ENCODE measurements at places on chromosomes 12 and 14.

GRCh38 chr14:54836231-54836630, 66.4 kb downstream of the GCH1 start:
- DNase-seq: no peak

DNA sequence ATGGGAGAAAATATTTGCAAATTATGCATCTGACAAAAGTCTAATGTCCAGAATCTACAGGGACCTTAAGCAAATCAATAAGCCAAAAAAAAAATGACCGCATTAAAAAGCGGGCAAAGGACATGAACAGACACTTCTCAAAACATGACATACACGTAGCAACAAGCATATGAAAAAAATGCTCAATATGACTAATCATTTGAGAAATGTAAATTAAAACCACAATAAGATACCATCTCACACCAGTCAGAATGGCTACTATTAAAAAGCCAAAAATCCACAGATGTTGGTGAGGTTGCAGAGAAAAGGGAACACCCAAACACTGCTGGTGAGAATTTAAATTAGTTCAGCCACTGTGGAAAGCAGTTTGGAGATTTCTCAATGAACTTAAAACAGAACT, 16.1 kb downstream of the PAWR start:
- DNase-seq: no peak

DNA sequence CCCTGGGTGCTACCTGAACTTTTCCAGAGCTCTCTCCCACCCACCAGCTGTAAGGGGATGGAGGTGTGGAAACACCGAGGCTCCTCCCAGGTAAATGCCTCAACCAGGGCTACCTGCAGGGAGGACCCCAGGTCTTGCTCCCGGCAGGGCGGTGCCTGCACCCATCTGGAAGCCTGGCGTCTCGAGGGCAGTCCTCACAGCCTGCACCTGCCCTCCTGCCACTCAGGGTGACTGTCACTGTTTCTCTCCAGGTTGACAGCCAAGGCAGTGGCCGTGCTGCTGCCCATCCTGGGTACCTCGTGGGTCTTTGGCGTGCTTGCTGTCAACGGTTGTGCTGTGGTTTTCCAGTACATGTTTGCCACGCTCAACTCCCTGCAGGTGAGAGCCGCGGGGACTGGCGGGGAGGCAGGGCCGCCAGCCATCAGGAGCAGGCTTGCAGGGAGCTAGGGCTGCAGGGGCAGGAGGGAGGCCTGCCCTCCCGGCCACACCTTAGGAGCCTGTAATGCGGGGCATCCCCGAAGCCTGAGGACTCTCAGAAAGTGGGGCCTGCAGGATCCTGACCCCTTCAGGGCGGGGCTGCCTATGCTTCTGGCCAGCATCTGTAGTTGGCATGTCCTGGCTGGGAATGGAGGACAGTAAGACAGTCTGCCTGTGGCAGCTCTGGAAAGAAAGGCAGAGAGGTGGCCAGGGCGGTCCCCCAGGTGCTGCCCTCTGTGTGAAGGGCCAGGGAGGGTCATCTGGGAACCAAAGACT, 182.3 kb downstream of the ADGRD1 start:
- DNase-seq: no peak

DNA sequence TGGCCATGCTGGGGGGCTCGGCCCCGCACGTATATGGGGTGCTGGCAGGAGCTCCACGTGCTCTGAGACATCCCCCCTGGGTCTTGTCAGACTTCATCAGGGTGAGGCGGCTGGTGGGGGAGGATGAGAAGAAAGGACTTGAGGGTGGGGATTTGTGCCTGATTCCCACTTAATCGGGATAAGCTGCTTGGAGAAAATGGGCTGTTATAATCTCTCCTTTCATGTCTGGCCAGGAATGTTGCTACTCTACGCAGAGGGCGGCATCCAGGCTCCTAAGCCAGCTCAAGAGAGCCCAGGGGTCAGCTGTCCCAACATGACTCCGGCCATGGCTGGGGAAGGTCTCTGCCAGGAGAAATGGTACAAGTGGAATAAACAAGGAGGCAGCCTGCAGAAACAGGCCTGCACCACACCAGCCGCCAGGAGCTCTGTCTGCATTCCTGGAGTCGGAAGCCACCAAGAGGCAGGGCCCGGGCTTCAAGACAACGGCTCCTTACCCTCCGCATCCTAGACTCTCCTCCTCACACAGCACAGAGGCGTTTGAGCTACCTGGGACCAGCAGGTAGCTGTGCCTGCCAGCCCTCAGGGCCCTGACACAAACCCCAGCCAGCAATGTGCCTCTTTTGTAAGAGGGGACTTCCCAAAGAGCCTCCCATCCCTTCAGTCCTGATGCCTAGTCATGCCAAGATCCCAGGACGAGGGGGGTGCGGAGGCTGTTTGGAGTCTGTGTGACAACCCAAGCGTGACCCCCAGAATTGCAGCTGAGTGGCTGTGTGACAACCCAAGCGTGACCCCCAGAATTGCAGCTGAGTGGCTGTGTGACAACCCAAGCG, 195.8 kb upstream of the DIO3 start:
- no peak for DNase-seq

- DNase-seq: no peak
These were observed 536 bp downstream of the TM7SF3 start for GRCh38 chr12:27013611-27014084.

DNA sequence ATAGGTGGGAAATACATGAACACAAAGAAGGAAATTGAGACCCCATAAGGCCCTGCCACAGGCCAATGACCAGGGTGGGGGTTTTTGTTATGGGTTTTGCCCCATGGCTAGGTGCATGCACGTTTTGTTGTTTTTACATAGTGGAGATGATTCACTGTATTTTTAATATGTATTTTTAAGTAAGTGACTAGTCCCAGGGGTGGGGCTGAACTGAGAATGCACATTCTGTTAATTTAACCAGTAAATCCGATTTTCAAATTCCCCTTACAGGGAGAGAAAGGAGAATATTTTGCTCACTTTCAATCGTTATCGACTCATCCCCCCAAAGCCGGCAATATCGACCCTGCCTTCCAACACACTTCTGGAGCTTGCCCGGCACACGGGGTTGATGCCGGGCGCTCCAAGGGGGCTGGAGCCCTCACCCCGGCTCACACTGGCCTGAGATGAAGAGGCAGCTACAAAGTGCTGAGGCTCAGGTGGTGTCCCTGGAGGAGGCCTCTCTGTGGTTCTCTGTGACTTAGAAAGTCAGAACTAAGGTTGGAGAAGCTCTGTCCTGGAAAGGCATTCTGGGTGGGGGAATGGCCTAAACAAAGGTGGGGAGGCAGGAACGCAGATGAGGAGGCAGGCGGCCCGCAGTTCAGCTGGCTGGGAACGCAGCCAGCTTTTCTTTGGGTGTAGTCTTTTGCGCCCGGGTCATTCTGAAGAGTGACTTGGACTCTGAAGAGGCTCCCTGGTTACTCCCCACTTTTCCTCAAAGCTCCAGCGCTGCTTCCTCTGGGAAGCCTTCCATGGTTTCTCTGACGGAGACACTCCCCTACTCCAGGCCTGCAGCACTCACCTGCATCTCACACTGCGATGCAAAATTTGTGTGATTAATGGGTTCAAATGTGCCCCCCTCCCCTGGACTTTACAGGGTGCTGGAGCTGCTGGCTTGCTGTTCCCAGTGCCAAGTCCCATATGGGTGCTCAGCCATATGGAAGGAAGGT, 50.7 kb upstream of the DLK1 start:
- no peak for DNase-seq

DNA sequence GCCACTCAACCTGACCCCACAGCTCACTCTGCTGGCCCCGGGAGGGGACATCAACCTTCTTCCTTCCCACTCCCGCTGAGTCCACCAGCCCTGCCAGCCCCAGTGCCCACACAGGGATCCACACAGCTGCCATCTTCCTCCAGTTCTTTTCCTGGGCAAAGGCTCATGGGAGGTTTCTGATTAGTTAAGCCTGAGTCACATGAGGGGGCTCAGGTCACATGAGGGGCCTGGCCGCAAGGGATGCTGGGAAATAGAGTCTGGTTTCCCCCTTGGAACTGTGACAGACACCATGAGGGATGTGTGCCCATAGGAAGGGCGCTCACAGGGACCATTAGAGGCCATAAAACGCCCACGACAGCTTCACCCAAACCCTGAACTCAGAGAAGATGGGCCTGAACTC, 228.7 kb upstream of the SFSWAP start:
- DNase-seq: no peak

DNA sequence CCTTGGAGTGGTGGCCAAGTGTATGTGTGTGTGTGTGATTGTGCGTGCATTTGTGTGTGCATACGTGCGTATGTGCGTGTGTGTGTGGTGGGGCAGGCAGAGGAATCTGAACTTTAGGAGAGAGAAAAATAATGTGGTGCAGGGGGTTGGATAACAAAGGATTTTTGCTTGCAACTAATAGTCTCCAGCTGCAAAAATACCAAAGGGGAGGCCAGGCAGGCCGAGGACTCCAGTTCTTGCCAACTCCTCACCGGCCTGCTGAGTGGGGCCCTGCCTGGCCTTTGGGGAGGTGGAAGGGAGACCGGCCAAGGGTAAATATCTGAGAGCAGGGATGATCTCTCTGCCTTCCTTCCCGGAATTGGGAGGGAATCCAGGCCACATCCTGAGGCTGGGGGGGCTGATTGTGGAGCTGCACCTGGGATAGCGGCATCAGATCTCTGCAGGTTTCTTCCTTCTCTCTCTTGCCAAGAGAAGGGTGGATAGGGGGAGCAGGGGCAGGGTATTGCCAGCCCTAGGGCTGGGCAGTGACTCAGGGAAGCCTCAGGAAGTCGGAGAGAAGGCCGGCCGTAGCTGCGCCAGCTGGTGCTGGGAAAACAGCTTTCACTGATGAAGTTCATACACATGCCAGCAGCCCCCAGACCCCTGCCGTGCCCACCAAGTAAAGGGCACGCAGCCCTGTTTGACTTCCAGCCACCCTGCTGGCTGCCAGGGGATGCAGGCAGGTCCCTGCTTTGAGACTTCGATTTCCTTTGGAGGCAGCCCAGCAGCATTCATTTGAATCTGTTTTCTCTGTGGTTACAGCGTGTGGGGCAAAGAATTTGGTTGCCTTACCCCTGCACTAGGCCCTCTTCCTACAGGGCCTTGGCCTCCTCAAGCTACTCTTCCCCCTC, 4.6 kb upstream of the LRP1-AS start:
- DNase-seq: no peak

- no peak for DNase-seq
These were observed 53.7 kb upstream of the OTOGL start for GRCh38 chr12:80045594-80045993.

DNA sequence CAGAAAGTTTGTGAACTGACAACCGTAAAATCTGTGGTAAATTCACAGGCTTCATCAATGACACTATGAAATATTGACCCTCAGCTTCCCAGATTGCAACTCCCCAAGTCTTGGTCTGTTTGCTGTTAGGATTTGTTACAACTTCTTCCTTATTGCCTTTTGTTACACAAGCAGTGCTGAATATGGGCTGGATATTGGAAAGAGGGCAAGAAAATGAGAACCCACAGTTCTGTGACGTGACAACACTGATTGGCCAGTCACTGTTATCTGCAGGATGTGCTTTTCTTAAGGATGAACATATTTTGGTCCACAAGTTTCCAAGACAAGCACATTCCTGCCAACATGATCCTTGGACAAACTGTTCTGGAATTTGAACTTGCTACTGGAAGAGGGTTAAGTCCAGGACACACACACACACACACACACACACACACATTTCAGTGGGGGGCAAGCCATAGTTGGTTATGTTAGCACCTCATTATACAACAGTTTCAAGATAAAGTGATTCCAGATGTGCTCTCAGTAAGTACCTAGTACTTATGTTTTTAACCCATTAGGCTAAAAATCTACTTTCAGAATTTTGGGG, 16.6 kb upstream of the SLC38A2 start:
- DNase-seq: no peak

- DNase-seq: no peak
These were observed 26.8 kb downstream of the BCAT1 start for GRCh38 chr12:24922090-24922489.

DNA sequence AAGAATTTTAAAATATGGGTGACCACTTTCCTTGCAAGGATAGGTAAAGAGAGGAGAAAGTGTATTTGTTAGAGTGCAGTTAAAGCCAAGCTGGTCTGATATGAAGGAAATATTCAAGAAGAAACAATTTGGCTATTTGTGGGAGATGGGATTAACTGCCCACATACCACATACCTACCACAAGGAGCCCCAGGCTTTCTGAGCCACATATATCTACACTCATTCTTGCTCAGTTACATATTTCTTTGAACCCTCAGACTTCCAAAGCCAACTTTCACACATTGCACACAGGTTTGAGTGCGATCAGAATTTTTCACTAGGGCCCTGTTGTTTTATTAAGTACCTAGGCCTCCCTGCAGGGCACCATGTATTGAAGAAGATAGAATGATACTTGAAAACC, 330.2 kb downstream of the ZFP36L1 start:
- DNase-seq: no peak

- no peak for DNase-seq
These were observed 363.8 kb downstream of the FUT8 start for GRCh38 chr14:65776193-65776852.
